NCI-H748 treated with DMSO at 0.1 percent for 48 hours (cell line): ENCODE measurements at places on chromosomes 13 and 19.

DNA sequence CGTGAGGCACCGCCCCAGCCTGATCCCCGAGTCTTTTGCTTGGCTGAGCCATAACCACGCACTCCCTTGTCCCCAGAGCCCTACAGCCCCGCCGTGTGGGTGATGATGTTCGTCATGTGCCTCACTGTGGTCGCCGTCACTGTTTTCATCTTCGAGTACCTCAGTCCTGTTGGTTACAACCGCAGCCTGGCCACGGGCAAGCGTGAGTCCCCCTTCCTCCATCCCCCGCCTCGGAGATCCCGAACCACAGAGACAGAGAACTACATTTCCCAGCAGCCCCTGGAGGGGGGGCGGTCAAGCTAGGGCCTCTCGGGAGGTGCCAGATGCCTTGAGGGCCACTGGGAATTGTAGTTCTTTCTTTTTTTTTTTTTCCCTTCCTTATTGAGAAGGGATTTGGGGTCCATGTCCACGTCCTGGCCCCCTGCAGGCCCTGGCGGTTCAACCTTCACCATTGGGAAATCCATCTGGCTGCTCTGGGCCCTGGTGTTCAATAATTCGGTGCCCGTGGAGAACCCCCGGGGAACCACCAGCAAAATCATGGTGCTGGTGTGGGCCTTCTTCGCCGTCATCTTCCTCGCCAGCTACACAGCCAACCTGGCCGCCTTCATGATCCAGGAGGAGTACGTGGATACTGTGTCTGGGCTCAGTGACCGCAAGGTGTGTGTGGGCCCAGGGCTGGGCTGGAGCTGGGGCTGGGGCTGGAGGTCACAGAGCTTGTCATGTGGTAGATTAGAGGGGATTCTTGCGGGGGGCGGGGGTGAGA is 25.9 kb downstream of the GRIN2D start:
- DNase-seq, result no peak

DNA sequence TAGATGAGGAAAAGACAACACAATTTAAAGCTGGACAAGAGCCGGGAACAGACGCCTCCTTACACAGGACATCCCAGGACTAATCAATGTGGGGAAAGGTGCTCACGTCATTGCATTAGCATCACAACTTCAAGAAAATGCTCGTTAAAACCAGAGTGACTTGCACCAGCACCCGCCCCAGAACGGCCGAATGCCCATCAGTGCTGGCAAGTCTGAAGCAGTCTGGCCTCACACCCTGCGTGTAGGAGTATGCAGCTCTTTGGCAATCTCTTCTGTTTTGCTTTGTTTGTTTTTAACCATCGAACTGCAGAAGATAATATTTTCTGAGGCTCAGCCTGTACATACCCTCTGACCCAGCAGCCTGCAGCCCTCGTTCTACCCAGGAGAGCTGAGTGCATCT is 44.8 kb upstream of the LDLR start:
- no peak for DNase-seq

DNA sequence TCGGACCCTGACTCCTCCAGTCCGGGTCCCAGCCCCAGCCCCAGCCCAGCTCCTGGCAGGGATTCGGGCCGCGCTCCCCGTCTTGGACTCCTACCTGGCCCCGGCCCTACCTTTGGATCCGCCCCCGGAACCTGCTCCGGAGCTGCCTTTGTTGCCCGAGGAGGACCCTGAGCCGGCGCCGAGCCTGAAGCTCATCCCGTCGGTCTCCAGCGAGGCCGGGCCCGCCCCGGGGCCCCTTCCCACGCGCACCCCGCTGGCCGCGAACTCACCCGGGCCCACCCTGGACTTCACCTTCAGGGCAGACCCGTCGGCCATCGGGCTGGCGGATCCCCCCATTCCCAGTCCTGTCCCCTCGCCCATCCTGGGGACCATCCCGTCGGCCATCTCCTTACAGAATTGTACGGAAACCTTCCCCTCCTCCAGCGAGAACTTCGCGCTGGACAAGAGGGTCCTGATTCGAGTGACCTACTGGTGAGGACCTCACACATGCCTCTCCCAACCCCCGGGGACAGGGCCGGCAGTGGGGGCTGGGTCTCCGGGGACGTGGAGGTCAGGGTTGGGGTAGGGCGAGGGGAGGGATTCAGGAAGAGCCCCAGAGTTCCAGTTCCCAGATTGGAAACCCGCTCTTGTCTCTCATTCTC is 732 bp downstream of the SELENOV start:
- no peak for DNase-seq

DNA sequence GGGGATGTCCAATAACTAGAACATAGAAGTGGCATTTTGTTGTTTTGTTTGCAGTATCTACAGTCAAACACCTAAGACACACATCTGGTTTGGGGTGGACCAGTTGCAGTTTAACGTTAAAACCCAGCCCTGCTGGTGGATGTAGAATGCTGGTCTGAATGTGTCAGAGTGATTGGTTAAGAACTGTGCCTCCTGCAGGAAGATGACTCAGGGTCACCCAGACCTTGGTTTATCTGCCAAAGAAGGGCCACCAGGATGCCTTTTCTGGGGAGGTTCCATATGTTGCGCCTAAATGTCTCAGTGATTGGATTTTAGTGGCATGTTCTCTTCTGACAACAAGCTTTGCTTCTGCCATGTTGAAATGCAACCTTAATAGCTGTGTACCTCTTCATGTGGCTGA is 23.1 kb downstream of the ZNF536 start:
- DNase-seq, result no peak

- no peak for DNase-seq
Observed at GRCh38 chr13:98098516-98098915, 44.4 kb upstream of the FARP1 start.

GRCh38 chr19:6613711-6614110 is 22.8 kb upstream of the CD70 start:
- no peak for DNase-seq

GRCh38 chr19:3276341-3276799 is 51.9 kb downstream of the CELF5 start:
- DNase-seq, result peak; percentile 92

- no peak for DNase-seq
Observed at GRCh38 chr19:10404888-10405820, 1.8 kb upstream of the CDC37 start.

GRCh38 chr13:66427458-66427861 is 802.7 kb downstream of the PCDH9 start:
- DNase-seq, result no peak

- no peak for DNase-seq
Observed at GRCh38 chr13:83048419-83048818, 833.9 kb downstream of the SLITRK1 start.

DNA sequence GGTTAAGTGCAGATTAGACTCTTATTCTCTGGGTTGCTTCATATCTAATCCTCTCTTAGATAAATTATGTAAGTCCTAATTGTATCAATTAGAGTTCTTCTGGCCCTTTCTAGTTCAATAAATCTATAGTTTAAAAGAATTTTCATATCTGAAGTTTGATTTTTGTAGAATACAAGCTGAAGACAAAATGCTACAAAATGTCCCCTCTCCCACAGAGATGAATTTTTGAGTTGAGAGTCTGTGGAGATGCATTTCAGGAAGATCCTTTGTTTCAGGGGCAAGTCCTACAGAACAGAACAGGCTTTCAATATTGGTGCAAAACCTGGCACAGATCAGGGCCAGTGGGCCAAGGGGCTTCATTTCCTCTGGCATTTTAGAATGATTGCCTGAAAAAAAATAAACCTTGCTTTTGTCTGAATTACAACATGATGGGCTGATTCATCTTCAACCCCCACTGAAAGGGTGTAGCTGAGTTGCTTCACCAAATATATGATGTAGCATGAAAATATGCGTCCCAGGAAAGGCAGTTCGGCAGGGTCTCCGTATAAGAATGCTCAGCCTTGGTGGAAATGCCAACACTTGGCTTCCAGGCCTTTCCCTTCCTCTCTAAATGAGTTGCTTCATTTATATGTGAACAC is 6.4 kb upstream of the IPO5 start:
- no peak for DNase-seq

DNA sequence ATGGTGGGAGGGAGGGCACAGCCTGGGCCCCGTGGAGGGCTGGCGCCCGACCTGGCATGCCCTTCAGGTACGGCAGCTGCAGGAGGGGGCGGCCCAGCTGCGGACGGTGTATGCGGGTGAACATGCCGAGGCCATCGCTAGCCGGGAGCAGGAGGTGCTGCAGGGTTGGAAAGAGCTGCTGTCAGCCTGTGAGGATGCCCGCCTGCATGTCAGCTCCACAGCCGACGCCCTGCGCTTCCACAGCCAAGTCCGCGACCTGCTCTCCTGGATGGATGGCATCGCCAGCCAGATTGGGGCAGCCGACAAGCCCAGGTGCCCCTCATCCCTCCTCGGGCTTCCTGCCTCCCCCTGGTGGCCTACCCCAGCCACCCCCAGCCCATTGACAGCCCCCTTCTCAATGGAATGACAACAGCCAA is 16.6 kb upstream of the SHKBP1 start:
- no peak for DNase-seq

DNA sequence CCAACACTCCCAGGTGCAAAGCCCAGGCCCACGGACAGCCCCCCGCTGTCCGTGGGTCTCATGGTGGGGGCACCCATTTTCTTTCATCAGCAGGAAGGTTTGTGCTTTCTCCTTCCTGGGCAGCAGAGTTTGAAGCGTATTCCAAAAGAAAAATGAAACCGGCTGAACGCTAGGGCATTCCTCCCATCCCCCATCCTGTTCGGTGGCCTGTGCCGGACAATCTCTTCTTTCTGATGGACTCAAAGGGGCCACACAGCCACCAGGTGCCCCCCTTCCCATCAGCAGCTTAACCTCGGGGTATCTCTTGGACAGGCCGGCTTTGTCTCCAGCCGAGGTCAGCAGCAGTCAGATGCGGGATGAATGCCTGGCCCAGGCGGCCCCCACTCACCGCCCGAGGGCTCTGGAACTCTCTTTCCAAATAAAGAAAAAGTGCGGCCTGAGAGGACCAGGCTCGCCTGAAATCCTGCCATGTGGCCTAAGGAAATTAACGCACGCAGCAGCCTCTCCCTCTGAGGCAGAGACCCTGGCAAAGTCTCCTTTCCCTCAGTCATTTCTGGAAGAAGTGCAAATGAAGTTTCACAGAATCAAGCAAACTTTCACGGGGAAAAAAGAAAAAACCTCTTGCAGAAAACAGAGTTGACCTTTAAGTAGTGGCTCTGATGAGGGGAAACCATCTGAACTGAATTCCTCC is 67.8 kb downstream of the RASA3 start:
- DNase-seq, result no peak

DNA sequence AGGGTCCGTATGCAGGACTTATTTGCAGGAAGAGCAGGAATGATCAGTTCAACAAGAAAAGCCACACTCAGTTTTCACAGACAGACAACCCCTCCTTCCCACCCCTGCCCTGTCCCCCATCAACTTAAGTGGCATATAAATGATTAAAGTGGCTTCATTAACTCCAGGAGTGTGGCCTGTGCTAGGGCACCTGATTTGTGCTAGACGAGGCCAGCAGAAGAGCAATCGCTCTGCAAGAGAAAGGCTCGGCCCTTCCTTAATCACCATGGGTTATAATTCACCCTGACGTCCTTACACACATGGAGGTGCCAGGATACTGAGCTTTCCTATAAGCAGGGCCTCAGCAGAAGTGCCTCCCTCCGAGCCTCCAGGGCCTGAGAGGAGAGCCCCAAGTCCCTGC is 14.6 kb downstream of the C19orf12 start:
- DNase-seq, result no peak

- DNase-seq, result no peak
Observed at GRCh38 chr19:35094656-35095055, 21.0 kb upstream of the FXYD3 start.

GRCh38 chr19:8208119-8208921 is 850 bp upstream of the CERS4 start:
- DNase-seq, result no peak

DNA sequence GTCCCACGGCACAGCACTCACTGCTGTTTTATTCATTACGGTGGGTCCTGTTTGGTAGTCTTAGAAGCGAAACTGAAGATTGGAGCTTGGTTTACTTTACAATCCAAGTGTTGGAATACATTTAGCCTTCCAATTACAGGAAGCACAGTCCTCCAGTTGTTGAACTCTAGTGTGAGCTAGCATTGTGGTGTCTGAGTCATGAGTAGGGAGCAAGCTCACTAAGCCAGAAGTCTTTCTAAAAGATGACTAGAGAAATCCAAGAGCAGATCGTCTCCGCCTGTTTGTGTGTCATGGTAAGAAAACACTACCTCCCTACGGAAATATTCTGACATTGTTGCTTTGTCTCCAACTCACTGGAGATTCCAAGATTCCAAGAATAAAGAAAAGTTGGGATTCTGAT is 10.1 kb upstream of the SHISA2 start:
- DNase-seq, result no peak

GRCh38 chr19:27822336-27822735 is 1390.6 kb downstream of the UQCRFS1 start:
- DNase-seq, result no peak

DNA sequence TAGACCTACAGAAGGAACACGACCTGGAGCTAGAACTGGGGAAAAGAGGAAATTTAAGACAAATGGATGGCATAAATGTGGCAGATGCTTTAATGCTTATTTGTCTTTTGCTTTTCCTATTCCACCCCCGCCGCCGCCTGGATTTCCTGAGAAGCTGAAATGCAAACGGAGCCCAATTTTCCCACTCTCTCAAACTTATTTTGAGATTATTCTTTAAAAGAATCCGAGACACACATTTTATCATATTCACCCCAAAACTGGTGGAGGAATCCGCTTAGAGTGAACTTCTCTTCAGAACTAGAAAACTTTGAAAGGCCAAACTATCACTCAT is 5.8 kb downstream of the POU4F1 start:
- no peak for DNase-seq

GRCh38 chr19:3343619-3344502 is 22.5 kb upstream of the NFIC start:
- no peak for DNase-seq

DNA sequence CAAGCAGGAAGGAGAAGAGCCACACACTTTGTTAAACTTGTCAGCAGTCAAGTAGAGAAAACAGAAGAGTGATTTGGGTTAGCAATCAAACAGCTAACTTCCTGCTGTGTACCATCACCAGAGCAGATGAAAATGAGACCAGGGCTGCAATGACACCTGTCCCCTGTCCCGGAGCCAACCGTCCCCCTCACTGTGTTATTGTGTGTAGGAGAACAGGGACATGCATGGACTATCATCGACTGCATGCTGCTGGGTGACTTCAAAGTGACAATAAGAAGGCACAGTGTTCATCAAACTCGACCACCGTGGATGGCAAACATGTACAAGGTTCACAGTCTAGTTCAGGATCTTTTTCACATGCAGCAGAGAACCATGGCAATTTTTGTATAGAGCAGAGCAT is 94.0 kb upstream of the SLC15A1 start:
- no peak for DNase-seq

GRCh38 chr13:91174886-91175501 is 172.5 kb upstream of the MIR17HG start:
- peak; percentile 24 for DNase-seq

- no peak for DNase-seq
Observed at GRCh38 chr13:71448080-71448630, 418.8 kb downstream of the DACH1 start.

GRCh38 chr13:35855531-35856019 is 275.6 kb downstream of the DCLK1 start:
- peak; percentile 12 for DNase-seq
